ENCODE measurements at places on chromosomes 7 and 10.

DNA sequence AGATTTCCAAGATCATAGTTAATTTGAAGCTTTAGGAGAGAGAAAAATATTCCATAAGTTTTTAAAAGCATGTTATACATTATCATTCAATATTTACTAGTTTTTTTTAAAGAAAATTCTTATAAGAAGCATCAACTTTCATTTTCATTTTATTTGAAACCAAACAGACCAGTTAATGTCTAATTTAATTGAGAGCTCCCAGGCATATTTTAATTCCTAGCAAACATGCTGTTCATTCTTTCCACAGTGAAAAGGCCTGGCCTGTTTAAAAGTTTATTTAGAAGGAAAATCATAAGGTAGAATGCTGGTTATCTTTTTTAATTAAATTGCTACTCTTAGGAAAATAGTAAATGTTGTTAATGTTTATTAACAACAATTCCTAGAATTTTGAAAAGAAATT lies 324.4 kb downstream of the PCLO start:
- DNase-seq, result no peak

GRCh38 chr7:108454674-108455550 lies 1.3 kb downstream of the NRCAM start:
- no peak for DNase-seq

- DNase-seq, result no peak
Observed at GRCh38 chr10:22219308-22219707, 1.5 kb upstream of the EBLN1 start.

DNA sequence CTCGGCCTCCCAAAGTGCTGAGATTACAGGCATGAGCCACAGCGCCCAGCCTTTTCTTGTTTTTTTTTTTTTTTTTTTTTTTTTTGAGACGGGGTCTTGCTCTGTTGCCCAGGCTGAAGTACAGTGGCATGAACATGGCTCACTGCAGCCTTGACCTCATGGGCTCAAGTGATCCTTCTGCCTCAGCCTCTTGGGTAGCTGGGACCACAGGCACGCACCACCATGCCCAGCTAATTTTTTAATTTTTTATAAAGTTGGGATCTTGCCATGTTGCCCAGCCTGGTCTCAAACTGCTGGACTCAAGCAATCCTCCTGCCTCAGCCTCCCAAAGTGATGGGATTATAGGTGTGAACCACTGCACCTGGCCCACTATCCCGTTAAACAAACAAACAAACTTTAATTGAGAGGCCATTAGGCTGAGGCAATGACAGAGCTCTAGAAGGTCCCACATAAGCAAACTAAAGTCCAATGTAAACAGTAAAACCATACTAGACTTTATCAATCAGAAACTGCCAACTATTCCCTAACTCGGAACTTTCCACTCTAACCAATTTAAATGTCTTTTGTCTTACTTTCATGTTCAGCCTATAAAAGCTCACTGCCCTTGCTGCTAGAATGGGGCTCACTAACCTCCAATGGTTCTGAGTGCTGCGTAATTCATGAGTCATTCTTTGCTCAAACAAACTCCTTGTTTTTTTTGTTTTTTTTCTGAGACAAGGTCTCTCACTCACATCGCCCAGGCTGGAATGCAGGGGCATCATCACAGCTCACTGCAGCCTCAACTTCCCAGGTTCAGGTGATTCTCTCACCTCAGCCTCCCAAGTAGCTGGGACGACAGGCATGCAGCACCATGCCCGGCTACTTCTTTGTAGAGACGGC lies 1.9 kb downstream of the DHX32 start:
- no peak for DNase-seq

- no peak for DNase-seq
Observed at GRCh38 chr7:71626206-71626605, 494.3 kb downstream of the GALNT17 start.
